ENCODE measurements at places on chromosomes 12 and 14.

- DNase-seq = no peak
These were observed 71.8 kb upstream of the TMX1 start for GRCh38 chr14:51168215-51168613.

DNA sequence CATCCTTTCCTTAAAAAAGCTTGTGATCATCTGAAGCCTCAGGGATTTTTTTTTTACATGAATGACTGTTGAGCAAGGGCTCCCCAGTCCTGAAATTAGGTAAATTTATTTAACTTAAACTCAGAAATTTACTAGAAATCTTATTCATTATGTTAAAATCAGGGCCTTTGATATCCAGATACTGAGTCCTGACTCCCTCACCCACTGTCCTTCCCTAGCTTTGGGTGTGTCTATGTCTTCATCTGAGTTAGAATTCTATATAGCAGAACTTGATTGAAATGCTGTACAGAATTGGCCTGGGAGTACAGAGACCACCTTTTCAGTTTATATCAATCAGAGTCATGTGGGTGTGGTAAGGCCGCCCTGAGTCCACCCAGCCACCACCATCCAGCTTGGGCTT lies 260.0 kb downstream of the CACNA1C start:
- DNase-seq = no peak

DNA sequence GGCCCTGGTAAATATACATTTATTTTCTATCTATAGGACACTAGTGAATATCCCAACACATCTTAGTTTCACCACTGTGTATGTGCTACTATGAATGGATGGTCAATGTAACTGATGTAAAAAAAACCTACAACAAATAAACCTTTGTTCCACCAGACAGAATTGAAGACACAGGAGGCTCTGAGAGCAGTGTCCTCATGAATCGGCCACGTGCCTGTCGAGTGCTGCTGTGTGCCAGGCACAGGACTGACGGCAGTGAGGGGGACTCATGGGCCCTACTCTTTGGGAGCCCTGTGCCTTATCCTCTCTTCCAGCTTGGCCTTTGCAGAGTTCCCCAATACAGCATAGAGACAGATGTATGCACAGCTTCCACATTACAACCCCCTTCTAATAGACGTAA lies 18.2 kb downstream of the CINP start:
- no peak for DNase-seq

GRCh38 chr12:15556411-15557102 lies 232.6 kb downstream of the EPS8 start:
- DNase-seq = no peak

GRCh38 chr14:96039633-96040311 lies 610 bp downstream of the C14orf132 start:
- no peak for DNase-seq

- DNase-seq = no peak
These were observed 112.1 kb downstream of the ADGRD1 start for GRCh38 chr12:131065801-131066200.

DNA sequence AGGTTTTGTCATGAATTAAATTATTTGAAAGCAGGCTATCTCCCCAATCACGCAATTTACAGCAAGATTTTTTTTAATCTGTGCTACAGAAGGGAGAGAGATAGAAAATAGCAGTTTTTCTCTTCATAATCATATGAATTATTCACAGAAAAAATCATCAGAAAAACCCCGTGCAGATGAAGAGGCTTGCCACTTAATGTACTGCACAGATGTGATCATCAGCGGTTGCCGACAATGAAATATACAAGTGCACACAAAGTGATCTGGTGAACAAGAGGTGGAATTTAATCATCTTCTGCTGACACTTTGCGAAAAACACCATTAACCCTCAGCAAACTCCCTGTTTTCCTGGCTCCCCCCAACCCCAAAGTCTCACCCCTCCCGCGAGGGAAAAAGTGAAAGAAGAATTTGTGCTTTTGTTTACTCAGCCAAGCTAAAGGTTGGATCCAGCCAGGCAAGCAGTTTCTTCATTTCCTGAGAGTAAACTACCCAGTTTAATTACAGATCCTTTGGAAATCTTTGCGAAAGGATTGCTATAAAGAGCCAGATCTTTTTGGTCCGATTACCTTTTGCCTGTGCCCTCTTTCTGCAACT lies 3.1 kb upstream of the LMO3 start:
- no peak for DNase-seq

GRCh38 chr12:4833524-4833923 lies 76.2 kb upstream of the KCNA1 start:
- no peak for DNase-seq

GRCh38 chr12:48996794-48997718 lies 2.1 kb downstream of the DDN start:
- DNase-seq = peak; percentile 48

DNA sequence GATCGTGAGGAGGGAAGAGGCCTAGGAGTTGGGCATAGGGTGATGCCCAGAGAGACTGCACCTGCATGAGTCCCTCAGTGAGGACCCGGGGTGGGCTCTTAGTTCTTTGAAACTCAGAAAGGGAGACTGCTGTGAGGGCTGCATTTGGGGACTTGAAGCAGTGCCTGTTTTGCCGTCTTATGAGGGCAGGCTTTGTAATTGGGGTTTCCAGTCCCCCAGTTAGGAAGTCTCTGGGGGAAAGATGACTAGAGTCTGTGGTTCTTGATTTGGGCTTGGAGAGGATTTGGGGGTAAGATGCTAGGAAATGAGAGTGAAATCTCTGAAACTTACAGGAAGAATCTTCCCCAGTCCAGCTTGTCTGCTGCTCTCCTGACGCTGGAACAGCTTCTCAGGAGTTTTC lies 99.6 kb downstream of the ARF6 start:
- no peak for DNase-seq

DNA sequence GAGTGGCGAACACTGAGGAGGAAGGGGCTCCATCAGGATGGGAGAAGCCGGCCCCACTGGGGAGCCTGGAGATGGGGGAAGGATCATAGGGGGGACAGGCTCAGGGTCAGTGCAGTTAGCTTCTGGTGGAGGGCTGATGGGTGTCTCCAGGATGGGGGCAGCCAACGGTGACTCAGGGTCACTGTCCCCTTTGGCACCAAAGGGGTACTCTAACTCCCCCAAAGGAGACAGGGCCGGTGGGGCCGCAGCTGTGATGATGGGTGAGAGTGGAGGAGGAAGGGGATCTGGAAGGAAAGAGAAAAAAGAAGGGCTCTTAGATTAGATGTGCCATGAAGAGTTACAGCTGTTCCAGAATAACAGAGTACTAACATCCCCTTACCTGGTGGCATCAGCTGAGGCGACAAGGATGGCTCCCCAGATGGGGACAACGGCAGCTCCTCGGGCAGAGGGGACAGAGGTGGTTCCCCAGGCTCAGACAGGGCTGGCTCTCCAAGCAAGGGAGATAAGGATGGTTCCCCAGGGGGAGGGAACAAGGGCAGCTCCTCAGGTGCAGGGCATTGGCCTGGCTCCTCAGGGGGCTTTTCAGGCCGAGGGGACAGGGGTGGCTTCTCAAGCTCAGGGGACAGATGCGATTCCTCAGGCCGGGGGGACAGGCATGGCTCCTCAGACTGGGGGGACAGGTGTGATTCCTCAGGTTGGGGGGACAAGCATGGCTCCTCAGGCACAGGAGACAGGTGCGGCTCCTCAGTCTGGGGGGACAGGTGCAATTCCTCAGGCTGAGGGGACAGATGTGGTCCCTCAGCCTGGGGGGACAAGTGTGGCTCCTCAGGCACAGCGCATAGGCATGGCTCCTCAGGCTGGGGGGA lies 9.9 kb downstream of the KMT2D start:
- DNase-seq = no peak

DNA sequence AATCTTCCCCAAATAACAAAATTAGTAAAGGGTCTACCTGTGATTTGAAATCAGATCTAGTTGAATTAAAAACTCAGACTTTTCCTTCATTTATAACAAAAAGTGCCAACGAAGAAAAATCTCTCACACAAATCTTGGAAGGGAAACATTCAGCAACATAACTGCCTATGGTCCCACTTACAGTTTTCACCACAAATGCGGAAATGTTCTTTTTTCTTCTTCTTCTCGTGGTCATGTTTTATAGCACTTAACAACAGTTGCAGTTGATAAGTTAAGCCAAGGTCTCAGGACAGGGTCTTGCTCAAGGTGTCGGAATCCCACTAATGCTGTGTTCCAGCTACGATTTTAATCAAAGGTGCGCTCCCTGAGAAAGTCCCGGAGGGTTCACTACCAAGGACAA lies 10.1 kb downstream of the RNASE6 start:
- DNase-seq = no peak

DNA sequence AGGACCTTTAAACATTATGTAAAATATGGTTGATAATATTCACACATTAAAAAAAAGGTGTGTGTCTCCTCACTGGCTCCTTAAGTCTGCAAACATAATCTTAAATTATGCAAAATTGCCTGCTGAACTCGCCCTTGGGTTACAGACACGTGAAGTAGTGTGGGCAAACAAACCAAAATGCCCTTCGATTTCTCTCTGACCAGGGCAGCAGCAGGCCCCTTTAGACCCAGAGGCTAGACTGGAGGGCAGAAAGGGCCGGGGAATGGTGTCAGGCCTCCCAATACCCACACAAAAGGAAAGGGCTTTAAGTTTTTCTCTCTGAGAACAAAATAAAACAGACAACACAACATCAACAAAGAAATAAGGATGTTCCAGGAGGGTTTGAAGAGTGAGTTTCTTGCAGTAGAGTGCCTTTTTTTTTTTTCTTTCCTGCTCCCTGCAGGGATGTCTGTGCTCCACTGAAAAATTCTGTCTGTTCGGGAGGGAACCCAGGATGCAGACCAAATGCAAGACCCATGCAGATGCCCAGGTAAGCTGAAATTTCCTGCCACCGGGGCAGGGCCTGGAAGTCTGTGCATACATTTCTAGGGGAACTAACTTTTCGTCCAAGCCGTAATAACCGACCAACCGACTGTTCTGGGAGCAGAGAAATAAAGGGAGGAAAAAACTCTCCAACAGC lies 1.7 kb downstream of the TBX3 start:
- DNase-seq = no peak

GRCh38 chr14:105260959-105261358 lies 12.6 kb downstream of the BTBD6 start:
- no peak for DNase-seq

GRCh38 chr14:61264651-61265050 lies 16.5 kb downstream of the TMEM30B start:
- no peak for DNase-seq

GRCh38 chr14:83607682-83608081 lies 1922.3 kb upstream of the FLRT2 start:
- DNase-seq = no peak

DNA sequence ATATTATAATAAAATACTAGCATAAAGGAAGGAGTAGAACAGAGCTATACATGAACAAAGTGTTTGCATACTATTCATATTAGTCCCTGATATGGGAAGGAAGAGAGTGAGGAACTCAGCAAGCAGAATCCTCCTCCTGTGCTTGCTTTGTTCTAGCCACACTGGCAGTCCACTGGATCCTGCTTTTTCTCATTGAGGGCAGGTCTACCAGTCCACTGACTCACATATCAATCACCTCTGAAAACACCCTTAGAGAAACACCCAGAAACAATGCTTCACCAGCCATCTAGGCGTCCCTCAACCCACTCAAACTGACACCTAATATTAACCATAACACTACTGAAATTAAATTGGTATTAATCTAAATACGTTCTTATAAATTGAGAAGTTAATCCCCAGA lies 1861.7 kb upstream of the SEL1L start:
- no peak for DNase-seq

DNA sequence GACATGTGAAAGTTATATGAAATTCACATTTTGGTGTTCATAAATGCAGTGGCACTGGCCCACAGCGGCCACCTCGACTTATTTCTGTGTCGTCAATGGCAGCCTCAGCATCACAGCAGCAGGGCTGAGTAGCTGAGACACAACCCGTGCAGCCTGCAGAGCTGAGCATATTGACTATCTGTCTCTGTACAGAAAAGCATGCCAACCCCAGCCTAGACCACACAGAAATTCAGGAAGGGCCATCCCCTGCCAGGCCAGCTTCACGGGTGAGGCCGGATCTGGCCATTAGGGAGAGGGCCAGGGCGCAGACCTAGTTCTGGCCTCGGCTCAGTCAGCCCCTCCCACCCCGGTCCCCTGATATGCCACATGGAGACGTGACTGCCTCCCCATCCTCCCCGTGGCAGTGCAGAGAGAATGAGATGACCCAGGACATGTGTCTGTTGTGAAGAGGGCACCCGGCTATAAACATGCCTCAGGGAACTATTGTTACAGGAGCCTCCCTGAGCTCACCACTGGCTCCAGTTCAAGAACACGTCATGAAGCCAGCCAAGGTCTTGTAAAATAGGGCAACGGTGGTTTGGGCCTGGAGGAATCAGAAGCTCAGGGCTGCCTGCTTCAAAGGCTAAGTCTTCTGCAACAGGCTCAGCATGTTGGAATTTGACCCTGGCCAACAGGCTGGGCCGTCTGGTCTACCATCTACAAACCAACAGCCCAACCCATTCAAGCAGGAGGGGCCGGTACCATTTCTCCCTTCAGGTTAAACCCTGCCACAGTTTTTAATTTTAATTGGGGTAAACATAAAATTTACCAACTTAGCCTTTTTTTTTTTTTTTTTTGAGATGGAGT lies 25.5 kb downstream of the SCARB1 start:
- DNase-seq = no peak

- no peak for DNase-seq
These were observed 1.3 kb downstream of the KSR2 start for GRCh38 chr12:117967512-117967911.

DNA sequence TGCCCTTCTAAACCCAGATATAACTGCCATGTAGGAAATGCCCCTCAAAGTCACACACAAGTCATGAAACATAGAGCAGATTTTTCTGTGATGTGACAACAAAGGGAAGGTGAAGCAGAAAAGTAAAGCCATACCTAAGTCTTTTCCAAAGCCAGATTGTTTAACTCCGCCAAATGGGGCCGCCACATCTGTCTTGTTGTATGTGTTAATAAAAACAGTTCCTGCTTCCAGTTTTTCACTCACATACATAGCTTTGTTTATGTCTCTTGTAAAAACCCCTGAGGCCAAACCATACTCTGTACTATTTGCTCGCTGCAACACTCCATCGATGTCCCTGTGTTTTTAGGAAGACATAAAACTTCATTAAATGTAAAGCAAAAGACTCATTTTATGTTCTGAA lies 40.3 kb downstream of the NOPCHAP1 start:
- DNase-seq = no peak

- DNase-seq = no peak
These were observed 176.0 kb upstream of the PELI2 start for GRCh38 chr14:55942076-55942654.
